Stimulated activated CD4-positive, alpha-beta T cell treated with anti-CD3 and anti-CD28 coated beads, Interleukin-4, amount 100 ng/mL, for 24 hours (primary cell): ENCODE measurements at places on chromosomes 13 and 19.

- no peak for DNase-seq
Measured at GRCh38 chr13:93926425-93926824, 553.1 kb downstream of the DCT start.

DNA sequence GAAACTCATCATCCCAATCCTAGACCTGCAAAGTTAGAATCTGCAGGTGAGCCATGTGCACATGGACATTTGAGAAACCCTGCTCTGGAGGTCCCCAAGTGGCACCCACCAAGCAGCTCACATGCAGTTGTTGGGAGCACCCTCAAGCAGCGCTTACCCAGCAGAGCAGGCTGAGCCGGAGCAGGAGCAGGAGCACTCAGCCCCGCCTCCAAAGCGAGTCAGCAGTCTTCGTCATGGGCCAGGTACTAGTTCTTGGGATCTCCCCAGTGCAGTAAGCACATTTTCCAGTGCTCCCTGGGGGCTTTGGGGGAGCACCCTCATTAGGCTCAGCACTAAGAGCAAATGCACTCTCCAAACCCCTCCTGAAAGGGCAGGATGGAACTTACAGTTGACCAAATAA, 572.7 kb downstream of the IRS2 start:
- DNase-seq, result no peak

DNA sequence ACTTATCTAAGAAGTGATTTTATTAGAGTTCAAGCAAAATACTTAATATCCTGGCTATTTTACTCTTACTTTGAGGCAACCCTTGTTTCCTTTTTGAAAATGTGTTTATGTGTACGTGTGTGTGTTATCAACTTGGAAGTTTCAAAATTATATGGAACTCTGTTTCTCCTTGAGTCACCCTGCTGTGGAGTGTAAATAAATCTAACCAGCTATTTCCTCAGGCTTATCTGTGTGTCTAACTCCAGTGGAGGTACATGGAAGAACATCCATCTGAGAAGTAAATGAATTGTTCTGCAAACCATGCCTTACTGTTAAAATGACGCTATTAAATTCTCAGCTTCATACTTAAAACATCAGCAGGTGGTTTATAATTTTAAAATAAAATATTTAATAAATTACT, 583.4 kb upstream of the SLITRK5 start:
- no peak for DNase-seq

DNA sequence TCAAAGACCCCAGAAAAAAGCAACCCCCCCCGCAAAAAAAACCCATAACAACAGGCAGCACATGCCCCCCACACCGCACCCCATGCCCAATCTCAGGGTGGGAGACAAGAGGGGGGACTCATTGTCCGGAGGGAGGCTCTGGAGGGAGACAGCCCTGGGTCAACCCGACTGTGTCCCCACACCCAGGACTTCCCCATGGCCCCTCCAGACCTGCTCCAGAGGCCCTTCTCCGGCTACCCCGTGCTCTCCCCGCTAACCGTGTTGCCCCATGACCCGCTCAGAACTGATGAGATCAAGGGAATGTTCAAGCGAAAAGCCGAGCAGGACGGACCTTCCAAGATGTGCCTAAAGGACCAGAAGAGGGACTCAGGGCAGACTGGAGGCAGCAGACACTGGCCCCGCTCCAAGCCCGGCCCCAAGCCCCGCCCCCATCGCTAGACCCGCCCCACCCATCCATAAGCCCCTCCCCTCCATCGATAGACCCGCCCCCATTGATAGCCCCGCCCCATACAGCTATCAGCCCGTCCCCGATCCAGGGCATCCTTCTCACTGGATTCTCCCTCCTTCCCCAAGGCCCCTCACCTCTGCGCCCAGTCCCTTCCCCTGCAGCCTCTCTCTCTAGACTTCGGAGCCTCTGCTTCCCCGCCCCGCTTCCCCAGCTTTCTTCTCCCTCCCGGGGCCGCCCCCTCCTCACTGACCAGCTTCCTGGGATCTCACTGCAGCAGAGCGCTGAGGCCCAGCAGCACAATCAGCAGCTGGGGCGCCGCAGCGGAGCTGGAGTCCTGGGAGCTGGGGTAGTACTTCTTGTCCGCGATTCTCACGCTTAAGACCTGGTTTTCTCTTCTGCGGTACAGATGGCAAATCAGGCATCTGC, 2.2 kb downstream of the BST2 start:
- DNase-seq, result peak; percentile 54

GRCh38 chr19:17370026-17370587, 7.0 kb downstream of the PLVAP start:
- DNase-seq, result no peak

DNA sequence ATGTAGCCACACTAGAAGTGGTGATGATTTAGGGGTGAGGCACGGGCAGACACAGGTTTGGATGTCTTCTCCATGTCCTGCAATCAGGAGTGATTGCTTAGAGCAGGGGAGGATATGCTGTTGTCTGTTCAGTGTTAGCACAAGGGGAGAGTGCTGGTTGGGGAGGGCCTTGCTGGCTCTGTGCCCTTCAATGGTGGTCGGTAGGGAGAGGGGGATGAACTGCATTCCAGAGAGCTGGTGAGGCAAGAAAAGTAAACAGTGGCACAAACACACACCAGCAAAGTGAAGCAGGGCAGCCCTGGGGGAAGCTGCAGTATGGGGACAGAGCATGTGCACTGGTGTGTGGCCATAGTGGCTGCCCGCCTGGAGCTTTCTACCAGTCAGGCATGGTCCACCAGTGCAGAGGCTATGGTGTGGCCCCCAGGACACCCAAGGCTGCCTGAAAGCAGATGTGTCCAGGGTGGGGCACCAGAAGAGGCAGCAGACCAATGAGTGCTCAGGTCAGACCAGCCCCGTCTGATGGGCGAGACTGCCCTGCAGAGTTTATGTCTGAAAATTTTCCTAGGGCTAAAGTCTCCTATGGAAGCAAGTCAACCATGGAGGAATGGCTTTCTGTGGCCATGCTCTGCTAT, 1676.9 kb downstream of the PCDH9 start:
- DNase-seq, result no peak
